ENCODE measurements at places on chromosomes 7 and 10.

- DNase-seq = no peak
Observed at GRCh38 chr7:136470179-136470578, 398.3 kb upstream of the CHRM2 start.

- no peak for DNase-seq
Observed at GRCh38 chr7:29805886-29806207, 461 bp upstream of the WIPF3 start.

DNA sequence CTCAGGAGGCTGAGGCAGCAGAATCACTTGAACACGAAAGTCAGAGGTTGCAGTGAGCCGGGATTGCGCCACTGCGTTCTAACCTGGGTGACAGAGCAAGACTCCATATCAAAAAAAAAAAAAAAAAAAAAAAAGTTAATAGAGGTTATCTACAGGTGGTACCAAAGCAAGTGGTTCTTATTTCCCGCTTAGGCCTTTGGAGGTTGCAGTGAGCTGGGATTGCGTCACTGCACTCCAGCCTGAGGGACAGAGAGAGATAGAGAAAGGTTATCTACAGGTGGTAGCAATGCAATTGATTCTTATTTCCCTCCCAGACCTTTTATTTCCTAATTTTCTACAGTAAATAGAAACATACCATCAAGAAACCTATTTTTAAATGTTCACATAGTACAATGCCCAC, 98.2 kb downstream of the DLG5 start:
- no peak for DNase-seq

- peak; percentile 35 for DNase-seq
Observed at GRCh38 chr10:50788951-50789945, 49.5 kb downstream of the ASAH2B start.

- DNase-seq = peak; percentile 73
Observed at GRCh38 chr10:102452672-102453340, 1.5 kb upstream of the C10orf95 start.

GRCh38 chr10:22427101-22427500, 81.8 kb downstream of the SPAG6 start:
- peak; percentile 83 for DNase-seq

DNA sequence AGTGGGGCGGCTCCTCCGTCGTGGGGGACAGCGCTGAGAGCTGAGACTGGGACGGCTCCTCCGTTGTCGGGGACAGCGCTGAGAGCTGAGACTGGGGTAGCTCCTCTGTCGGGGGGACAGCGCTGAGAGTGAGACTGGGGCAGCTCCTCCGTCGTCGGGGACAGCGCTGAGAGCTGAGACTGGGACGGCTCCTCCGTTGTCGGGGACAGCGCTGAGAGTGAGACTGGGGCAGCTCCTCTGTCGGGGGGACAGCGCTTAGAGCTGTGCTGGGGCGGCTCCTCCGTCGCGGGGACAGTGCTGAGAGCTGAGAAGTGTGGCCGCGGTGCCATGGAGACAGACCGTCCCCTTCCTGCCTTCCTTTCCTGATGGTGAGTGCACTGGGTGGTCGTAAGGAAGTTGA, 136.4 kb downstream of the DYNC2I1 start:
- DNase-seq = no peak
